HCEC 1CT (cell line): ENCODE measurements at places on chromosomes 13 and 19.

- no peak for DNase-seq
Observed at GRCh38 chr19:29139227-29139626, 73.7 kb downstream of the UQCRFS1 start.

DNA sequence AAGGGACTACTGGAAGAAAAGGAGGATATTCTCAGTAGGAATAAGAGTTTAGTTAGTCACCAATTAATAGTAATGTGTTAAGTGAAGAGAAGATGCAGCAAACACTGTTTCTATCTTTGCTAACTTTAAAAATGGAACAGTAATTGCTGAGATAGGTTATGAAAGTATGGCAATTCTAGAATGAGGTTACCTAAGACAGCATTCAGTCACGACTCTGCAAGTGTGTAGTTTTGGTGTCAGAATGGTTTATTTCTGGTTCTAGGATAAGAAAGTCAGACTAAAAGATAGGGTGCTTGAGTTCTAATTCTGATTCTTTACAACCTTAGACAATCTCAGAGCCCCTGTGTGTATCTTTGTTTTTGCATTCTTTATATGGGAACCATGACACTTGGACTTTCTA is 138.1 kb downstream of the POU4F1 start:
- no peak for DNase-seq

DNA sequence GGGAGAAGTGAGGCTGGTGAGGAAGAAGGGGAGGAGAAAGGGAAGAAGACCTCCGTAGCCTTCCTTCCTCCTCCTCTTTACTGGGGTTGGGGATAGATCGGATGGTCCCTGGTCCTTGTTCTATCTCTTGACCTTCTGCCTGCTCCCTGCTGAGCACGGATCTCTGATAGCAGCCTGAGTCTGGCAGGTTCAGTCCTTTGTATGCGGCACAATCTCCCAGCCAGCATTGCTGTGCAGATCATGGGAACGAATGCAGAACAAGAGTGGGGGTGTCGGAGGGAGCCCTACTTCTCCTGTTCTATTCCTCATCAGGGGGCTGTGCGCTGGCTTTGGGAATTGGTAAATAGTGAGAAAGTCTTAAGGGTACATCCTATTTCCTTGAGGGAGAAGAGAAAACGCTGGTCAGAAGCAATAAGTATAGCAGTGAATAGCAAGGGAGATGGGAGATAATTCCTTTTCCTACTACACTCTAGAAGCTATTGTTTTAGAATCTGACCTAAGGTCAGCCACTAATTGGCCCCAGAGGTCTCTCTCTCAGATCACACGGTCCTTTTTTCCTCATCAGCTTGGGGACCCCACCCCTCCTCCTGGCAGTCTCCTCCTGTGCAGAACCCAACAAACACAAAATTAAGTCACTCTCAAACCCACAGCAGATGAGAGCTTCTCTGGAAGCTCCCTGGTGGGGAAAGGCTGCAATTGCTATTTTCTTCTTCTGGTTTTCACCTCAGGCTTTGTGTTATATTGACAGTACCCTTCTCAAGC is 41.0 kb downstream of the KL start:
- peak; percentile 29 for DNase-seq

GRCh38 chr19:2461751-2462634 is 5.2 kb upstream of the LMNB2 start:
- peak; percentile 65 for DNase-seq

GRCh38 chr19:32910874-32911273 is 41.3 kb upstream of the SLC7A9 start:
- no peak for DNase-seq

- DNase-seq, result no peak
Observed at GRCh38 chr19:30448386-30449077, 76.3 kb downstream of the ZNF536 start.

DNA sequence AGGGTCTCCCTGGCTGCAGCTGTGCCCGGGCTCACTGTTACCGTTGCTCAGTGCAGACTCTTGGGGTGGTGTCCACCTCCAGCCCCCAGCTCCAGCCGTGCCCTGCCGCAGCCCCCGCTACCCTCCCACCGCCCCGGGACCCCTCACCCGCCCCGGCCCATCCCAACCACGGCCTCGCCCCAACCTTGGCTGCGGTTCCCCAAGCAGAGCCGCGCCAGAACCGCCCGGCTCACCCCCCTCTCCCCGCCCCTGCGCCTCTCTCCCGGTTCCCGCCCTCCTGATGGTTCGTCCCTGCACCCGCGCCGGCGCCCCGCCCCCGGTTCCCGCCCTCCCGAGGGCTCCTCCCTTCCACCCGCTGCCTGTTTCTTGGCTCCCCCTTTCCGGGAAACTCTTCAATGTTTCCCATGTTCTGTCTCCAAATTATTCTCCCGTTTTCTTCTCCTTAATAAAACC is 40.3 kb downstream of the ANKRD10 start:
- DNase-seq, result peak; percentile 67

- DNase-seq, result no peak
Observed at GRCh38 chr13:44876782-44877324, 112.4 kb downstream of the NUFIP1 start.

DNA sequence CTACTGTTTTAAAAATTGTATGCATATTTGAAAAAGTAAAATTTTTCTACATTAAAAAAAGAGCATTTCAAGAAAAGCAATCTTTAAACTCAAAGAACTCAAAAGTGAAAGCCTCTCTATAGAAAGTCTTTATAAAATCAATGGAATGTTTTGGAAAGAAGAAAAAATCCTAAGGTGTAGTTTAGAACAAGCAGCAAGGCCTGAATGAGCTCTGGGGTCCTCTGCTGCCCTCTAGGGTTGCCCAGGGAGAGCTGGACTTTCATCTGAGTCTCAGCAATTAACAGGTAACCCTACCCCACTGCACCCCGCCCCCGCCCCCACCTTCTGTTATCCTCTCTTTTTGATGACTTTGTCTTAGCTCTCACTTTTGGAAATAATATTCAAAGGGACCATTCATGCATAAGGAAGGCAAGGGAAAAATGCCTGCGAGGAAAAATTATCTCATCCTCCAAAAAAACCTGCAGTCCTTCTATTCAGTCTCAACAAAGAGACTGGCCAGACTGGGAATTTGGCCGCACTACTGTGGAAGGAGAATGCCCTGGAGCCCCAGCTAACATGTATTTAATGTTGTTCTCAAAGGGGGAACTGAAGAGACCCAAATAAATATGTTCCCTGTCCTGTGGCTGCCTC is 24.1 kb downstream of the SLC25A30 start:
- DNase-seq, result peak; percentile 33

DNA sequence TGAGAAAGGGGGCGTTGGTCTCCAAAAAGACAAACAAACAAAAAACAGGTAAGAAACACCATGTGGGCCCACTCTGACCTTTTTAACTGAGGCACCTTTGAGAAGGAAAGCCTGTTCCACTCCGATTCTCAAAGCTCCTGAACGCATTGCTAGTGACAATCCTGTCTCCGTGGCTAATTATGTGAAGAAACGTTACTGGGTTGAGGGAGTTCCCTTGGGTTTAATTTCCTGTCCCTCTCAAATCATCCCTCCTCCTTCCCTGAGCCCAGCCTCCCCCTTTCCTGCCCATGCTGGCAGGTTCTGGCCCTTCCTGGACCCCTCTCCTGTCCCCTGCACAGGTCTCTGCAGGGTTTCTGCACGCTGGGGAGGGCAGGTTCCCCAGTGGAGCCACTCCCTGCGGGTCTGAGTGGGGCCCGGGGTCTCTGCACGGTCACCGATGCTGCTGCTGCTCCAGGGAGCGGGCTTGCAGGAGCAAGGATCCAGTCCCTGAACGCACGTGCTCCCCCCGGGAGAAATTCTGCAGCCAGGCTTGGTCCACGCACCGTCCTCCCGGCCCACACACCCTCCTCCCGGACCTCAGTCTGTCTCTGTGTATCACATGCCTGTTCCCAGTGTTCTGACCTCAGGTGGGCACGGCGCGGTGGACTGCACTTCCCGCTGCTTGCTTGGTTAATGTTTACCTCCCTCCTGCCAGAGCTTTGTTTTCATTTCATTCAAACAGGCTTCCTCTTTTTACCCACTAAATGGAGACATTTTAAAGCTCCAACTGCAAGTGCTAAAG is 76.4 kb upstream of the MCF2L start:
- no peak for DNase-seq

DNA sequence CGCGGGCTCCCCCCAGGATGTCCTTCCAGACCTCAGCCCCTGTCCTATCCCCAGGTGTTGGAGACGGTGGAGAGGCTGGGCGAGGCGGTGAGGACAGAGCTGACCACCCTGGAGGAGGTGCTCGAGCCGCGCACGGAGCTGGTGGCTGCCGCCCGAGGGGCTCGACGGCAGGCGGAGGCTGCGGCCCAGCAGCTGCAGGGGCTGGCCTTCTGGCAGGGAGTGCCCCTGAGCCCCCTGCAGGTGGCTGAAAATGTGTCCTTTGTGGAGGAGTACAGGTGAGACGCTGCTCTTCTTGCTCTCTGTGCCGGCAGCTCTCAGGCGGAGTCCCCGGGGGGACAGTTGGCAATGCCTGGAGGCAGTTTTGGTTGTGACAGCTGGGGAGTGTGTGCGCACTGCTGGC is 6.9 kb downstream of the TTYH1 start:
- no peak for DNase-seq

DNA sequence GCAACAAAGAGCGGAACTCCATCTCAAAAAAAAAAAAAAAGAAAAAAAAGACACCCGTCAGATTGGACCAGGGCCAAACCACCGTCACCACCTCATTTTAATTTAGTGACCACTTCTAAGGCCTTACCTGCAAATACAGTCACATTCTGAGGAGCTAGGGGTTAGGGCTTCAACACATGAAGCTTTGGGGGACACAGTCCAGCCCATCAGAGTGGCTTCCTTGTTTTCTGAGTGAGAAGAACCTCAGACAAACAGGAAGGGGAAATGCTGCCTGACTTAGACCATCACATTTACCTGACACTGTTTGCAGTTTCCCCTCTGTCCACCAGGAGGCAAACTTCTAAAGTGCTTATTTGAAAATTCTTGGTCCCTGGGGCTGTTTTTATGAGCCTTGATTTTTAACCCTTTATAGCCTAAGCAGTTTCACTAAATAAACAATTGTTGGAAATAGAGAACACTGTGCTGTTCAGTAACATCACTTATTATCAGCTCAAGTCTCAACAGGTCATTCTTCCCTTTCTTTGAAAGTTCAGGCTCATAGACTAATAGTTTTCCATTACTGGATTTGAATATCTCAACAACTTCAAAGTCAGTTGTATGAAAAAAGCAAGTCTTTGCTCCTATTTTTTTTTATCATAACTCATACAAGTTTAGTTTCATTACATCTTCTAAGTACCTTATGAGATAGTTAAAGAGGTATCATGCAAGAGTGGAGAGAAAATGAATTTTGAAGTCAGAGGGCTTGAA is 74.9 kb upstream of the WASF3 start:
- DNase-seq, result peak; percentile 48

DNA sequence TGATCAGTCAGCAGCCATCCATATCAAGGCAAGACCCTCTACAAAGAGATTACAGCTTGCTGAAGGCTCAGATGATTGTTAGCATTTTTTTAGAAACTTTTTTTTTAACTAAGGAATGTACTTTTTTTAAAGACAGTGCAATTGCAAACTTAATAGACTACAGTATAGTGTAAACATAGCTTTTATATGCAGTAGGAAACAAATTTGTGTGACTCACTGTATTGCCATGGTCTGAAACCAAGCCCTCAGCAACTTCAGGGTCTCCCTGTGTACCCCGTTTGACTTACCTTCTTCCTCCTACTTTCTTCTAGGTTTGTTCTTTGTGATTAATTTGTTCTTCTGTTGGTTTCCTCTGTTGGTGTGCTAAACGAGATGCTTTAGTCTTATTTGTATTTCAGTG is 93.0 kb upstream of the TEX29 start:
- DNase-seq, result no peak

DNA sequence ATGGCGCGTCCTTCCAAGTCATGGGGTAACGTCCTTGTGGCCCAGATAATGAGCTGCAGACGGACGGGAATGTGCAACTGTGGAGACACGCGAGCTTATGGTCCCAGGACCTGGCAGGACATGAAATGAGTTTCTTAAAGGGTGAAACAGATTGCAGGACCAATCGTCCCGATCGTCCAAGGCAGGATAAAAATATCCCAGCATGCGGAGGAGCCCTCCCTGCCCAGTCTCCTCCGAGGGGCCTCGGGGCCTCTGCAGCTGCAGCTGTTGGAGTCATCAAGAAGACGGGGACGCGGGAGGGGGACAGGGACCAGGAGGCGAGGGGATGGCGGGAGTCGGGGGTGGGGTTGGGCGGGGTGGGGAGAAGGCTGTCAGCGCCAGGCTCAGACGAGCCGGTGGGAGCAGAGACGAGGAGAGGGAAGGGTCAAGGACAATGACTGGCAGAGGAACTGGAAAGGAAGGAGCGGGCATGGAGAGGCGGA is 14.4 kb upstream of the GARIN5A start:
- DNase-seq, result no peak

DNA sequence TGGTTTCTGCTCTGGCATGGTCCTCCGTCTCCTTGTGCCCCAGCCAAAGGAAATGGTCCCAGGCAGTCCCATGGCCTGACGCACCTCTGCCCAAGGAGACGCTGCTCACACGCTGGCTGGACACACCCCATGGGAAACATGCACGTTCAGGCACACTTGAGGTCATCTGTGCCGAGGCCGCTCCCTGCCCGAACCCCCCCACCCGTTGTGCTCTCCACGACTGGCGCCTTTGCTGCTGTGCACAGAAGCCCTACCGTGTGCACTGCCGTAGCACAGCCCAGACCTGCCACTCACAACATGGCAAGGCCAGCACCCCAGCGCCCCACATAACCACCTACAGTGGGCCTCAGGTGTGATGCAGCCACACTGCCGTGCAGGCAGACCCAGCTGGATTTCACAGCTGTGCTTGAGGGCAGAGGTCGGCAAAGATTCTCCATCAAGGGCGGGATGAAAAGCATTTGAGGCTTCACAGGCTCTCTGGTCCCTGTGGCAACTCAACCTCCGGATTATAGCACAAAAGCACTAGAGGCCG is 65.7 kb downstream of the SPACA7 start:
- no peak for DNase-seq

DNA sequence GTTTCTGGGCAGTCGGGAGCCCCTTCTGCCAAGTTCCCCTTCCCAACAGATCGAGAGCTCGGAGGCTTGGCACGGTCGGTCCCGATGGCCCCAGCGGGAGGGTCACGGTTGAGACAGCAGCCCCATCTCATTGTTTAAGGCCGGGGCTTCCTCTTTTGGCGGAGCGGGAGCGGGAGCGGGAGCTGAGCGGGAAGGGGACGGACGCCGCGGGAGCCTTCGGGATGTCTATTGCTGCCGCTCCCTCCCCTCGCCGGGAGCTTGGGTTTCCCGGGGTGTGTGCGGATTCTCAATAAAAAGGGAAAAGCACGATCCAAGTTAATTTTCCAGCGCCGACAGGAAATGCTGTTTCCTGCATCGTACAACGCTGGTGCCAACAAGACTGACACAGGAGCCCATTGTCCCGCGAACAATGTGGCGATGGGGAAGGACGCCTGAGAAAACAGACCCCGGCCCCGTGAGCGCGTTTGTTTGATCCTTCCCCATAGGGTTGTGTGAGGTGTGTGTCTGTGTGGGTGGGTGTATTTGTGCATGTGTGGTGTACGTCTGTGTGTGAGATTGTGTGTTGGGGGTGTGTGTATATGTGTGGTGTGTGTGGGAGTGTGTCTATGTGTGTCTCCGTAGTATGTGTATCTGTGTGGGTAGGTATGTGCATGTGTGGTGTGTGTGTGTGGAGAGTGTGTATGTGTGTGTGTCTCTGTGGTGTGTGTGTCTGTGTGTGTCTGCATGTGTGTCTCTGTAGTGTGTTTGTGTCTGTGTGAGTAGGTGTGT is 36.3 kb upstream of the FLT1 start:
- peak; percentile 28 for DNase-seq

GRCh38 chr13:22049384-22049783 is 378.5 kb downstream of the FGF9 start:
- no peak for DNase-seq

GRCh38 chr13:111202156-111202621 is 87.1 kb downstream of the ARHGEF7 start:
- no peak for DNase-seq
